ENCODE measurements at places on chromosomes 6 and 20.

DNA sequence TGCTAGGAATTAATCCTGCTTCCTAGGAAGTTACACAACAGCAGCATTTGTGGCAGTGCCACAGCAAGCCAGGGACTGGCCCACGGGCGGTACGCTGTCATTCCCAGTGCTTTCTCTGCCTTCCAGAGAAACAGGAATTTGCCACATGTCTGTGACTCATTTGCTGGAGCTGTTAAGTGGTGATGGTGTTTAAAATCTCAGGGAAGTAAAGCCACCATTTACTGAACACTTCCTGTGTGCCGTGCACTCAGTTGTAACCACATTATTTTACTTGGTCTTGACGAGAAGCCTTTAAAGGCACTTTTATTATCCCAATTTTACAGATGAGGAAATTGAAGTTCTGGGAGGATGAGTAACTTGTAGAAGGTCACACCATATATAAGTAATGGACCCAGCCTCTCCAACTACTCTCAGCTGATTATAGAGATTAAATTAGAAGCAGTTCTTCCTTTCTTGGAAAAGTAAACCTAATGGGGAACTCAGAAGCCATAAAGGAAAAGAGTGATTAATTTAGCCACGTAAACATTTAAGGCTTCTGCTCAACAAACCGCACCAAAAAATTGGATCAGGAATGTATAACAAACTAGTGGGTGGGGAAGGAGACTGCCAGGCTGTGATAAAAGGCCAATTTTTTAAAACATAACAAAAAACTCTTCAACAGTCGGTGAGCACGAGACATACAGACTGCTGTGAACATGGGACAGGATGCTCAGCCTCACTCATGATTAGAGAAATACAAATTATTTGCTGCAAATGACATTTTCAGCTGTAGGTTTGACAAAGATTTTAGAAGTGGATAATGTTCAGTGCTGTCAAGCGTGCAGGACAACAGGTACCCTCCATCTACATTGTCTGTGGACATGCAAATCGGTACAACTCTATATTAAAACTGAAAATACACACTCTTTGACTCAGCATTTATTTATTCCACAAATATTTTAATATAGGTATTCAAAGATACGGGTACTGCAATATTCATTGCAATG, 311.2 kb downstream of the NRN1 start:
- no peak for DNase-seq

DNA sequence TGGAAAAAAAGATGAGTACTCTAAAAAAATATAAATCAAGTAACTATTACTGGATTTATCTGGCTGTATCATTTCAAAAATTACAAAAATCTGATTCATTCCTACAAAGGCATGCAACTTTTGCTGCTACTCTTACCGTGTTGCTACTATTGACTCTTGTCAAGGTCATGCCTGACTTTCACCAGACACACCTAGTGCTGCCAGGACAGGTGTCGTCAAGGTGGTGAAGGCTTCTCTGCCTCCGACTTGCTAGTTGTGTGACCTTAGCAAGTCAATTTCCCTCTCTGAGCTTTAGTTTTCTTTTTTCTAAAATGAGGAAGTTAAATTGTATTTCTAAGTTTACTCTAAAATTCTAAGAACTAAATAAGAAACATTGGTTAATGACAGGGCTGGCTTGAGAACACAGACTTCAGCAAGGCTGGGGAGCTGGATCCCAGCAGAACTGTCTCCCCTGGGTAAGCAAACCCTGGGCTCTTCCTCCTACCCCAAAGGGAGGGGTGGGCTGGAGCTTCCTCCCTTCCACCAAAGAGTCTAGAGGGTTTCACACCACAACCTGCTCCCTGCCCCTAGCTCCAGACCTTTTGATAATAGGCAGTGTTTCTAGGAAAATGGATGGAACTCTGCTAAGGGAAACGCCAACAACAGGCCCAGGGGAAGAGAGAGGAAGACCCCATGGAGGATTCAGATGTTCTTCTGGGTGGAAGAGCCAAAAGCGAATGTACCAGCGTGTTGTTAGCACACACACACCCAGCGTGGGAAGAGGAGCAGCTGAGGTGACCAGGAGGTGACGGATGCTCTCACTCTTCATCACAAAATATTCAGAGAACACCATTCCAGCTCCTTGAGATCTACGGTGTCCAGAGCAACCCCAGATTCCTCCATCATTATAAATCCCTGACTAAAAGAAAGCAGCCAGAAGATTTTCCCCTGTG, 47.9 kb upstream of the CITED2 start:
- DNase-seq = no peak

- no peak for DNase-seq
These were observed 72.1 kb downstream of the PERP start for GRCh38 chr6:138035070-138035469.

- DNase-seq = no peak
These were observed 129.2 kb upstream of the PRND start for GRCh38 chr20:4592316-4593148.

DNA sequence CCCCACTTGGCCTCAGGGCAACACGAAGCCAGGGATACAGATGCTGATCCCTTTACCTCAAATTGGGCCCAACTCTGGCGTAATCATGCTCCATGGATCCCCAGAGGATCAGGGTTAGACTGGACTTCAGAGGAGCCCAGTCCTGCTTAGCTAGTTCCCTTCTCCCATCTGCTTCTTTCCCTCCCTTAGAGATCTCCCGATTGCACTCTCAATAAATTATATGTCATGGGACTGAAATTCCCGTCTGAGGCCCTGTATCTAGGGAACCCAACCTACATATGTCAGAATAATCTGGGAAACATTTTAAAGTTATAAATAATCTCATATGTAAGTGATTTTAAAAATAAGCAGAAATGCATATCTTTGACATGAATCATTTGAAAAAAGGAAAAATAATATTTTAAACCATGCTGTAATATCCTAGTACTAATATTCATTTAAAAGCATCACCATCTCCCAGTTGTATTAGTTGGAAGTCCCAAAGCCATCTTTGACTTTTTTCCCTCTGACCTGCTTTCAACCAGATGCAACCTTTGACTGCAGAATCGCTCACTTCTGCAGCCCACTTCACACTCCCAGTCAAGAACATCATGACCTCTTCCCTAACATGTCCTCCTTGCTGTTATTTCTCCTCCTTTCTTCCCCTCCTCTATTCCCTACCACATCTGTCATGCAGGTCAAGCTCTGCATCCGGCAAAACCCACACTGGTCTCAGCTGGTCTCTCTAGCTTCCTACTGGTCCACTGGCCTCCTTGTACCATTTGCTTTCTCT, 393.6 kb downstream of the BTBD3 start:
- DNase-seq = no peak

DNA sequence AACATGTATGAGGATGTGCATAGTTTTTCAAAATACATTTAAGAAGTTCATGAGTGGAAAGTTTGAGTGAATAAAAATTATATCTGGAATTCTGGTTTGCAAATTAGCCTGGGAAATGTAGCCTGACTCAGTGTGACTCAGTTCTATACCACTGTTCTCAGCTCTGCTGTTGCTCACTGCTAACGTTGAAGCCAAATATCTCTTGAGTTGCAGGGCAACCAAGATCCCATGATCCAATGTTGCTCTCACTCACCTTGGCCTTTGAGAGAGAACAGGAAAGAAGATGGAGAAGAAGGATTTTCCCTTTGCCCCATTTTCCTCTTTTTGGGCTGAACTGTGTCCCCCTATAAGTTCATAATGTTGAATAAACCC, 28.9 kb downstream of the PSMB9 start:
- DNase-seq = no peak

DNA sequence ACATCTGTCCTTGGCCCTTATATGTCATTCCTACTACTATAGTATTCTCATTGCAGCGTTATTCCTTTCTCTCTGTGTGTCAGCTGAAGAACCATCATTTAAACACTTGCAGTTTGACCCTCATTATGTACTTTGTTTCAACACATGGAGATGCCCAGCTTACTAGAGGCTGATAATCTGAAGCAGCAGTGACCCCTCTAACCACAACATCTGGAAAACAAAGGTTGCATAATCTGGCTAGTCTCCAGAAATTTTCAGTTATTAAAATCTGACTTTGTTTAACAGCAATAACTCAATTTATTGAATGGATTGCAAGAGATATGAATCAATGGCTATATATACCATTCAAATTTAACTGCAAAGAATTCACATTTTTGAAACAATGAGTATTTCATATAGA, 6.6 kb upstream of the PHIP start:
- DNase-seq = no peak

DNA sequence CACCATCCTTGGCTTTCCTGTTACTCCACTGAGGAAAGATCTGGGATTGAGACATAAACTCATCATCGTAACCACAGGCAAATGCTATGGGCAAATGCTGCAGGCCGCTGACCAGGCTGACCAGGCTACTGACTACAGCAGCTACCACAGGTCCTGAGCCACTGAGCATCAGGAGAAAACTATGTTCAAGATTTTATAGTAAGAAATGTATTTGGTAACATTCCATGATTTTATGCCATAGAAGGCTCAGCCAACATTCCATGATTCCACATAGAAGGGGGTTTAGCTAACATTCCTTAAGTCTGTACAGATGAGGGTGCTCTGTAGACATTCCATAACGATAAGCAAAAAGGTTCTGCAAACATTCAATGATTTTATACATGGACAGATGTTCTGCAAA, 16.1 kb upstream of the B4GALT5 start:
- no peak for DNase-seq

DNA sequence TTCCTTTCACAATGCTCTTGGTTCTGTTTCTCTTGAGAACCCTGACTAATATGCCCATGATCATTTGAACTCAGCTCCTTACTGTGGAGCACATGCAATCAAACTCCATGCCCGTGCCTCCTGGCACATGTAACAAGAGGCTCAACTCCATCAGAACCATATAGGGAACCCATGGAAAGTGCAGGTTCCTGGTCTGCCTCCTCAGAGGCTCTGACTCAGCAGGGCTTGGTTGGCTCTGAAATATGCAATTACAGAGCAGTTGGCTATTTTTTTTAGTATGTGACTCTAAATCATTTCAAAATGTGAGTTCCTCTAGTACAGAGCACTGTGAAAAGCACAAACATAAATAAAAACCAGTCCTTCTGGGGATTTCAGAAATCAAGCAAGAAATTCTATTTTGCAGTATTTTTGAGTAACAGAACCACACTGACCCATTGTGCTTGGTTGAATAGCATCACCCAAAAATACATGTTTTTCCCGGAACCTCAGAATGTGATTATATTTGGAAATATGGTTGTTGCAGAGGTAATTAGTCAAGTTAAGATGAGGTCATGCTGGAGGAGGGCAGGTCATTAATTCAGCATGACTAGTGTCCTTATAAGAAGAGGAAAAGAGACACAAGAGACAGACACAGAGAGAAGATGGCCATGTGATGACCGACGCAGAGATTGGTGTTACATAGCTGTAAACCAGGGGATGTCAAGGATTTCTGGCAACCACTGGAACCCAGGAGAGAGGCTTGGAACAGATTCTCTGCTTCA, 13.2 kb upstream of the MAP3K4 start:
- no peak for DNase-seq

GRCh38 chr6:105501246-105501645, 98.4 kb upstream of the PREP start:
- no peak for DNase-seq

GRCh38 chr6:125711013-125711675, 38.3 kb upstream of the HEY2 start:
- no peak for DNase-seq

DNA sequence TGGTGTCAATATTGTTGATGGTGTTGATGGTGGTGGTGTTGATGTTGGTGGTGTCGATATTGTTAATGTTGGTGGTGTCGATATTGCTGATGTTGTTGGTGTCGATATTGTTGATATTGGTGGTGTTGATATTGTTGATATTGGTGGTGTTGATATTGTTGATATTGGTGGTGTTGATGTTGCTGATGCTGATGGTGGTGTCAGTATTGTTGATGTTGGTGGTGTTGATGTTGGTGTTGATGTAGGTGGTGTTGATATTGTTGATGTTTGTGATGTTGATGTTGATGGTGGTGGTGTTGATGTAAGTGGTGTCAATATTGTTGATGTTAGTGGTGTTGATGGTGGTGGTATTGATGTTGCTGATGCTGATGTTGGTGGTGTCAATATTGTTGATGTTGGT, 240.0 kb downstream of the CDH4 start:
- no peak for DNase-seq

GRCh38 chr6:96878143-96878542, 19.5 kb downstream of the NDUFAF4 start:
- no peak for DNase-seq

- DNase-seq = no peak
These were observed 368.5 kb upstream of the SYNCRIP start for GRCh38 chr6:86010915-86011786.

GRCh38 chr20:56911946-56912345, 282.8 kb downstream of the TFAP2C start:
- no peak for DNase-seq

DNA sequence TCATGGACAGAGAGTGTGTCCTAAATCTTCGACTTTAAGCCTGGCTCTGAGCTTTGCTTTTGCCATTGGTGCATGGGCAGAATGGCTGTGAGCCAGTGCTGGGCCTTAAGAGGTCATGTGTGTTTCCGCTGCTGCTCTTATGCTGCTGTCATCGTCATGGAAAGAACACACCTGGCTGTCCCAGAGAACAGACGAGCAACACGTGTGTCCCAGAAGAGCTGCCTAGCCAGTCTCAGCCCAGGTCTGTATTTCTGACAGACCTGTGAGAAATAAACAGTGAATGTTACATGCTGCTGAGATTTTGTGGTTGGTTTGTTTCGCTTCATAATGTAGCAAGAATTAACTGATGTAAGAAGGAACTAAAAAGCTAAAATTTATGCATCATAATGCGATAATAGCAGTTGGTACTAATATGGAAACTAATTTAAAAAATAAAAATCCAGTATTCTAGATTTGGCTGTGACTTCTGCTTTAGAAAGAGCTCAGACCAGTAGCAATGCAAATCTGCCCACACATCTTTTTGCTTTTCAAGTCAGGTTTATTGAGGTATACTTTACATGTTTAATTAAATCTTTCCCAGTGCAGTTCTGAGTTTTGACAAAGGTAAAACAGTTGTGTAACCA, 11.5 kb upstream of the SCP2D1 start:
- DNase-seq = no peak

- DNase-seq = no peak
These were observed 1.6 kb downstream of the VGLL2 start for GRCh38 chr6:117267054-117267347.

- DNase-seq = no peak
These were observed 817.5 kb upstream of the SLC35B3 start for GRCh38 chr6:9252799-9253198.

DNA sequence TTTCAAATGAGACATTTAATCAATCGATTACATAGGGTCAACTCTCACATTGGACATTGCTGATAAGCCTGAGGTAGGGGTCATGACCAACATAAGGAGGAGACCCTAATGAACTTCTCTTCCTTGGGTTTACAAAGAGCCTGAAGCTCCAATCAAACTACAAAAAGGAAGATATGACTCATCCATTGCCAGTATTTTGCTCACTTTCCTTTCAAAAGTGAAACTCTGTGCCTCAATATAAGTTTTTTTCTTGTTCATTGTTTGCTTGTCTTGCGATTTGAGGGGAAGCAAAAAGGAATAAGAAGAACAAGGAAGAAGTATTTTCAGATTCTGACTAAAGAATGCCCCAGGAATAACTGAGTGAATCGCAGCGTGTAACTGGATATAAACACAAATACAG, 38.8 kb upstream of the KHDRBS2 start:
- DNase-seq = no peak

DNA sequence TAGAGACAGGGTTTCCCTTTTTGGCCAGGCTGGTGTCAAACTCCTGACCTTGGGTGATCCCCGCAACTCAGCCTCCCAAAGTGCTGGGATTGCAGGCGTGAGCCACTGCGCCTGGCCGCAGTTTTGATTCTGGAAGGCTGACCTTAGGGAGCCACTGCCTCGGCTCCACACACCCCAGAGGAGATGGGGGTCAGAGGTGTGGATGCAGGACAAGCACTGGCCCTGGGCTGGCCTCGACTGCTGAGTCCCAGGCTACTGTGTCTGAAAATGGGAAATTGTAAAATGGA, 1.5 kb downstream of the ZBP1 start:
- DNase-seq = no peak

Data from cortex of kidney (tissue), 1 donor.